ENCODE measurements at places on chromosomes 4 and X. TPM values are rescaled to one million over a fixed set of nuclear protein-coding genes. Genes with fewer than 3 reads are reported as not detected.

- no peak overlapping the region for H3K27ac ChIP-seq
- no peaks in the 10 kb centered on the region for H3K4me1 ChIP-seq
- DNase-seq: no peak
Measured at GRCh38 chrX:12403474-12404082, 265.3 kb downstream of the FRMPD4 start.

DNA sequence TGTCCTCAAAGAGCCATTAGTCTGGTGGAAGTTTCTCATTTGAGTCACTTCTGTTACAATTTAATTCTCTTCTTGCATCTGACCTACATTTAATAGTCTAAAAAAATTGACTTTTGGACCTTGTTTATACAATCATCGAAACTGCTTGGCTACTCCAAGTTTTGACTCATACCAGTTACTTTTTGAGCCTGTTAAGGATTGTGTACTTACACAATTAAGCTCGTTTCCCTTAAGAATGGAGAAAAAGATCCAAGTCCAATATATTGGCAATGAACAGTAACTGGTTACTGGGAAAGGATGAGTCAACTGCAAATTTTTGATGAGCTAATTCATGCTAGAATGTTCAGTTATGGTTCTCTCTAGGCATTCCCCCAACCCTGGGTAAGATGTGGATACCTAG, 58.2 kb downstream of the DCX start:
- no peaks in the 10 kb centered on the region for H3K27me3 ChIP-seq
- H3K27ac ChIP-seq: no peak overlapping the region
- no peaks in the 10 kb centered on the region for H3K4me1 ChIP-seq

GRCh38 chrX:77922787-77923186, 12.3 kb downstream of the ATP7A start:
- no peak for DNase-seq
- no peak overlapping the region for H3K4me3 ChIP-seq
- peaks cover 15% of the 10 kb centered on the region for H3K4me1 ChIP-seq
- no peaks in the 10 kb centered on the region for H3K27me3 ChIP-seq
- no peak overlapping the region for H3K27ac ChIP-seq
- no peaks in the 10 kb centered on the region for H3K36me3 ChIP-seq

GRCh38 chr4:97924341-97924958, 218.8 kb downstream of the STPG2 start:
- no peaks in the 10 kb centered on the region for H3K27me3 ChIP-seq
- no peak overlapping the region for H3K4me3 ChIP-seq
- no peaks in the 10 kb centered on the region for H3K36me3 ChIP-seq
- H3K27ac ChIP-seq: no peak overlapping the region
- H3K4me1 ChIP-seq: no peaks in the 10 kb centered on the region
- no peak for DNase-seq

DNA sequence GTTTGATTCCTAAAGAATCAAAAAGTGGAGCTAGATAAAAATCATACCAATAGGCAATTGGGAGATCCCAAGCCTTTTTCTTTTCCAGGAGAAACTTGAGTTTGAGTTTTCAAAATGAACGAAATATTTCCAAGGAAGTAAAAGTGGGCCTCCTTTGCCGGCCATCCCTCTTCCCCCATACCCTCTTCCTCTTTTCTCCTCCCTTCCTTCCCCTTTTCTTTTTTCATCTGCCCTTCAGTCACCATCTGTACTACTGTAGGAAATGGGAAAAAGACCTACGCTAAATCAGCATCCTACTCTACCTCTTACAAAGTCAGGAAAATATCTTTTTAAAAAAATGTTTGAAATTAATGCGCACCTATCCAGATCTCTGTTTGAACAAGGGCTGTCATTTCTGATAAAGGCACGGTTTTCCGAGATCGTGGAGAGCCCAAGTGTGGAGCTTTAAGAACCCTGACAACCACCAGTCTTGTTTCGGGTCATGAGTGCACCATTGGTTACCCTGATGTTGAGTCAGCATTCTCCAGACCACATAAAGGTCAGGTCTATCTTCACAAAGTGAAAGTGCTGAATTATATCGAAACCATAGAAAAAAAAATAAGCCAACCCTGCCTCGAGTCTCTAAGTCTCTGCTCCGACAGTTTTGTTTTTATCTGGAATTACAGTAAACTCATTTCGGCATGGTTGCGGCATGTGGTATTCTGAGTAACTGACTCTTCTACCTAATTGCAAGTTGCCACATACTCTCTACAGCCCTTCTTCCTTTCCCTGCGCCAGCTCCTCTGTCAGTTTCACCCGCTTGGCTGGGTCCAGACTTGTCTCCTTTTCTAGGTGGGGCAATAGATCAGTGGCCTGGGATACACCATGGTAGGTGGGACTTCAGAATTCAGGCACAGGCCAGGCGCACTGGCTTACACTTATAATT, 140.2 kb upstream of the KLF3 start:
- no peaks in the 10 kb centered on the region for H3K27me3 ChIP-seq
- no peak overlapping the region for H3K27ac ChIP-seq
- no peak overlapping the region for H3K4me3 ChIP-seq
- H3K36me3 ChIP-seq: peaks cover 16% of the 10 kb centered on the region
- H3K4me1 ChIP-seq: peaks cover 28% of the 10 kb centered on the region

The CSAG1 gene
- total RNA-seq: not detected

The PRDX4 gene
- 9.9 TPM for total RNA-seq

The ZFP92 gene
- 0.47 TPM for total RNA-seq

Data from naive thymus-derived CD8-positive, alpha-beta T cell (primary cell).